ENCODE measurements at places on chromosomes 7 and 10.

GRCh38 chr10:35328404-35329037 is 7.8 kb upstream of the CCNY start:
- no peak for DNase-seq

- DNase-seq = no peak
Measured at GRCh38 chr10:99658622-99659030, 683 bp upstream of the ENTPD7 start.

GRCh38 chr10:95451150-95451549 is 110.0 kb downstream of the SORBS1 start:
- DNase-seq = no peak

DNA sequence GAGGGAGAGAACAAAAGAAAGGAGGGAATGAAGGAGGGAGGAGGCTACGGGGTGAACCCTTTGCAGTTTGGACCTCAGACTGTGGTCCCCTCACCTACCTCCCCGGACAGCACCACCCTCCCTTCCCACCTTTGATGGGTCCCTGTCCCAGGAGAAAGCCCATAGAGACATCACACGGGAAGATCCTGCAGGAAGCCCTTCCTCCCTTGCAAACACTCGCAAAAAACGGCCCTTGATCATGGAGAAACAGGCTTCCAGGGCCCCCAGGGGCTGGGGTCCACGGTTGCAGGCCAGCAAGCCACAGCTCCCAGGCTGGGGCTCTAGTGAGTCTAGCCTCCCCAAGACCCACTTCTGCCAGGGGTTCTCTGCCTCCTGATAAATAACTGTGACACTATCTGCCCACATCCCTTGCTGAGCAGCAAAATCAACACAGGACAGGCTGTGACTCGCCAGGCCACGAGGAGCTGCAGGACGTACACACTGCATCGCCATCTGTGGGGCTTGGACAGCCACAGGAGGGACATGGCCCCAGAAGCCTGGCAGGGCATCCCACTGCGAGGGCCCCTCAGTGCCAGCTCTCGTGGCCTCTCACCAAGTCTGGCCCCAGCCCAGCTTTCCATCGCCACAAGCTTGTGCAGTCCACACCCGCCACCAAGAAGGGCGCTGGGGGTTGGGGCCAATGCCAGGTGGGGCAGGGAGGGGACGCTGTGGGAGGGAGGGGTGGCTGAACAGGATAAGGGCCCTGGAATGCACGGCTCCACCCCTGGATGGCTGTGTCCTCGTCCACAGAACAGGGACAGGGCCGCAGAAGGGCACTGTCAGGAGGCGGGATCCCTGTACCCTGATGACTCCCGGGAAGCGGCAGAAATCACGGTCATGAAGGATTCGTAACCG is 34.2 kb downstream of the PDGFA start:
- DNase-seq = no peak

DNA sequence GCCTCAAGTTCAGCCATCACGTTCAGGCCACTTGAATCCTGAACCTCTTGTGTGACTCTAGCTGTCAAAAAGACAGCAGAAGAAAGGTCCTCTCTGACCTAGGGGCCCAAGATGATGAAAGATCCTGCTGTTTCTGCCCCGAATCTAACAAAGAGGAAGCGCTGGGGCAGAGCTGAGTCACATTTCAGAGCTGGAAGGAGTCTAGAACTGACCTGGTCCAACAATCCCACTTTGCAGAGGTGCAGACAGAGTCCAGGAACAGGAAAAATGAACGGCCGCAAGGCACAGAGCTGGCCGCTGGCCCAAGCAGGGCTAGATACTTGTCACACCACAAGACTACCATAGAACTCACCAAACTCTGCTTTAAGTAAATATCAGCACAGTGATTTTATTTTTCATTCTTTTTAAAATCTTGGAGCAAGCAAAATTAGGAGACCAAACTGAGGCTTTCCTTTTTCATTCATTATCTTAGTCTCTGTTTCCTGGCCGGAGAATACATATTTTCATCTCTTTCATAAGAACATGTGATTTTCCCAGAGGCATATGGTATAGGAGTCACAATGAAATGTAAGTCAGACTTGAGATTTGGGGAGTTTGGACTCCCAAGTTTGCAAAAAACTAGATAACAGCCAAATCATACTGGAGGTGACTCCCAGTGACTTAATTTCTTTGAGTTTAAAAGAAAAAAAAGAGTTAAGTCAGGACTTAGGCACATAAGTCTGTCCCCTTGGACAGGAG is 52.8 kb downstream of the CHST15 start:
- no peak for DNase-seq

DNA sequence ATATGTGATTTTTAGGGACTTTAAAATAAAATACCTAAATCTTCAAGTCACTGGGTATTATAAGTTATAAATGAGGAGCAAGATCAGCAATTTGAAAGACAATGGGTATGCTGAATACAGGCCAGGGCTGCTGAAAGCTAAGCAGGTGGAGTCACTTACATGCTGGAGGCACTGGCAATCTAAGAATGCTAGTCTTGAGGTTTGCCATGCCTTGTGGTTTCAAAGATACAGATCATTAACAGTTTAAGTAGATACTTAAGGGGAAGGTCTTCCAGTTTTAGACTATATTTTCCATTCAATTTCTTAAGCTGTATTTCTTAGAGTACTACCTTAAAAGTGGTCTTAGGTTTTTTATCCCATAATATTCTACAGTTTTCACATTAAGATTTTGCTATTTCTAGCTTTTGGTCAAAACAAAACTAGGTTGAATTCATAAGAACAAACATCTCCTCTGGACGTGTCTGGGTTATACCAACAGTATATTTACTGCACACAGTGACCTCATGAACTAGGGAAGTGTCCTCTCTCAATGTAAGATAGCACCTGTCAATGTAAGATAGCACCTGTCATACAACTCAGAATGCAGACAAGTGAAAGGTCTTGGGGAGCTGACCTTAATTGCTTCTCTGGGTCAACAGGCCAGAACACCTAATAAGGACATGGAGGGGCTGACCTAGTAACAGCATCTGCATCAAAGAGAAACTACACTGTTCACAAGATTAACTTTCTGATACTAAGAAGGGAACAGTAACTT is 2.0 kb downstream of the SRI start:
- DNase-seq = no peak

DNA sequence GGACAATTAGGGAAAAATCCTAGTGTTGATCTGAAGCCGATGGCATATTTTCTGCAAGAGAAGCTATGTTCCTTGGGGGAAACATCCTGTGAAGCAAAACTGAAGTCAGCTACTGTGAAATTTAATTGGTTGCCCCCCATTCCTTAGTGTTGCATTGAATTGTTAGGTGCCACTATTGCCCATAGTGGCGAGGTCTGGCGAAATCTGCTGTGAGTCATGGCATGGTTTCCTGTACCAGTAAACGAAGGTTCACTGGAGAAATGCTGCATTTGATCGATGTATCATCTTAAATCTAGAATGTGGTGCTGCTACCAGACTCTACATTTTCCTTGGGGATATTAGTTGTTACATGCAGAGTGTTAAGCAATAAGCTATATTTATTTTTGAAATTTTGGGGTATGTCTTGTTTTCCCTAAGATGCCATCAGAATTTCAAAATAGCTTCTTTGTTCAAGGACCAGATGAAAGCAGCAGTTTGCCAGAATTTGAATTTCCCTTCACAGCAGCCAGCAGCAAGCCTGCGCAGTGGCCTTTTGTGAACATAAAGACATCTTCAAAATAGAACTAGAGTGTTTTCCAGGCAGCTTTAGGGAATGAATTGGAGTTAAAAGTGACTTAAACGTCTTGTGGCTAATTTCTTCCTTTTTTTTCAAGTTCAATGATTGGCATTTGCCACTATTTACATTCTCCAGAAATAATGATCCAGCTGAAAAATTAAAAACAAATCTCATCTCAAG is 348.6 kb upstream of the COBL start:
- DNase-seq = no peak

GRCh38 chr7:128427289-128427891 is 17.6 kb upstream of the IMPDH1 start:
- DNase-seq = no peak

GRCh38 chr7:81301815-81302214 is 383.0 kb upstream of the SEMA3C start:
- DNase-seq = no peak

GRCh38 chr7:138797715-138798320 is at the start of the genes ATP6V0A4 and TMEM213:
Gene ATP6V0A4, minus strand, starts transcription at chr7:138798196. Its CDS starts 26,949 bp downstream, at chr7:138771247.
Gene TMEM213, plus strand, starts transcription at chr7:138797994. Its CDS starts 111 bp downstream, at chr7:138798105.
- no peak for DNase-seq

- no peak for DNase-seq
Measured at GRCh38 chr10:121098211-121098610, 247.0 kb downstream of the WDR11 start.

DNA sequence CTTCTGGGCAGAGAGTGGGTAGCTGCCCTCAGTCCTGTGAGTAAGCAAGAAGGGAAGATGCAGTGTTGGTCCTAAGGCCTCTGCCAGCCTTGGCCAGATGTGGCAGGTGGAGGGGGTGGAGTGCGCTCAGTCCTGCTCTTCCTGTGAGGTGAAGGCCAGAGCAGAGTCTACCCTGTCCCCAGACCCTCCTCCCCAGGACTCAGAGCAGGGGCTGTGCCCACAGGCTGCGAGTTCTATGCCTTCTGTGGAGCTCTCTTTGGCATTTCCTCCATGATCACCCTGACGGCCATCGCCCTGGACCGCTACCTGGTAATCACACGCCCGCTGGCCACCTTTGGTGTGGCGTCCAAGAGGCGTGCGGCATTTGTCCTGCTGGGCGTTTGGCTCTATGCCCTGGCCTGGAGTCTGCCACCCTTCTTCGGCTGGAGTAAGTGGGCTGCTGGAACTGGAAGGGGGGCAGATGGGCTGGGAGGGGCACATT is 4.0 kb downstream of the OPN4 start:
- DNase-seq = no peak

GRCh38 chr7:80635533-80635932 is 2.9 kb upstream of the CD36 start:
- no peak for DNase-seq

GRCh38 chr10:46216003-46216634 is 70.7 kb upstream of the ANTXRL start:
- no peak for DNase-seq

- no peak for DNase-seq
Measured at GRCh38 chr10:11218395-11218794, 200.7 kb downstream of the CELF2 start.

- no peak for DNase-seq
Measured at GRCh38 chr7:16365177-16365576, 56.2 kb downstream of the CRPPA start.

- DNase-seq = no peak
Measured at GRCh38 chr10:57015187-57015586, 654.1 kb upstream of the ZWINT start.

DNA sequence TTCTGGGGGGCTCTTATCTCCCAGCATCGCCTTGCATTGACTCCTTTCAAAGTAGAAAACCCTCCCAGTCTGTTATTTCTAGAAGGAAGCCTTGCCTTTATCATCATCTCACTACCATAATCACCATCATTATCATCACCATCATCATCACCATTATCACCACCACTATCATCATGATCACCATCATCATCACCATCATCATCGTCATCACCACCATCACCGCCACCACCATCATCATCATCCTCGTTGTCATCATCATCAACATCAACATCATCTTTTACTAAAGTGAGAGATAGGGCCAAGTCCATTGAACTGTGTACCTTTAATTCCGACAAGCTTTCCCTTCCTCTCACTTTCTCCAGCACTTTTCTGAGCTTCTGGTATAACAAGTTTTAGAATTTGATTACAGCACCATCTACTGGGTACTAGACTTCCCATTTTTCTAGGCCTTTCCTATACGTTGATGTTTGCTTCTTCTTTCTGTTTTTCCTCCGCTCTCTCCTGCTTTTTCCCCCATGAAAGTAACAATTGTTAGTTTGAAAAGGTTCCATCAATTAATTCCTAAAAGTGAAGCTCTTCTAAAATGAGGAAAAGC is 226.4 kb downstream of the BUB3 start:
- no peak for DNase-seq

DNA sequence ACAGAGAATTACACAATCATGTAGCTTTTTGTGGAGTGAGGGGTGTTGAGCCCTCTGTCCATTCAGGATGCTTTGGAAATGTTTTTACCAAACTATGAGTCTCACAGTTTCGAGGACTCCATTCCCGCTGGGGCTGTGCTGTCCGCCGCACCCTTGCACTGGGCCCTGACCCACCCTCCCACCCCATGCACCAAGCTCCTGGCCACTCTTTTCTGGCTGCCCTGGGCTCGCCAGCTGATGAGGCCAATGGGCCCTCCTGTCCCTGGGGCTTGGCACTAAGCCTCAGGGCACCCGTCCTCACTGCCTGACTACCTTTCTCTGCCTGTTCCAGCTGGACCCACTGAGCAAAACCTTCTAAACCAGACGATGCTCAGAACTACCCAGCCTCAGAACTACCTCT is 332.1 kb downstream of the PTPRN2 start:
- no peak for DNase-seq

DNA sequence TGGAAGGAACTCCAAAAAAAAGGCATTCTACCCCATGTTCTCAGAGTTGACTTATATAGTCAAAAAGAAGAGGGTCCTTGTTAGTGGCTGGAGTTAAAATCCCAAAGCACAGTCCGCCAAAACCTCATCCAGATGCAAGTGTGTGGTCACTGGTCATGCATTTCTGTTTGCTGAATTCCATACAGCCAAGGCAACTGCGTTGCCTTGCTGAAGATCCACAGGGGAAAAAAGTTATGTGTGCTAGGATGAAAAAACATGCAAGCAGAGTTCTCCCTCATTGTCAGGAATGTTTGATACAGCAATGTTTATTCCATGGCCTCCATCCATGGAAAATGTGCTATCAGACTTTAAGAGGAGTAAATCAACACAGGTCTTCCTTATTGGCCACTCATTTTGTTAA is 213.1 kb downstream of the CREB5 start:
- DNase-seq = no peak

GRCh38 chr10:24503461-24504320 is 220.0 kb downstream of the ARHGAP21 start:
- DNase-seq = no peak

Data from stimulated activated CD4-positive, alpha-beta T cell treated with anti-CD3 and anti-CD28 coated beads, Interleukin-1b, Interleukin-23, amount 100 ng/mL, for 1 hour (primary cell).